ENCODE measurements at places on chromosomes 4 and X.

- no peak for DNase-seq
These were observed 14.4 kb downstream of the ABCG2 start for GRCh38 chr4:88144048-88144447.

- no peak for DNase-seq
These were observed 138.9 kb downstream of the PTTG2 start for GRCh38 chr4:38099020-38099600.

GRCh38 chr4:147599769-147600168, 17.4 kb upstream of the TMEM184C start:
- DNase-seq, result no peak

DNA sequence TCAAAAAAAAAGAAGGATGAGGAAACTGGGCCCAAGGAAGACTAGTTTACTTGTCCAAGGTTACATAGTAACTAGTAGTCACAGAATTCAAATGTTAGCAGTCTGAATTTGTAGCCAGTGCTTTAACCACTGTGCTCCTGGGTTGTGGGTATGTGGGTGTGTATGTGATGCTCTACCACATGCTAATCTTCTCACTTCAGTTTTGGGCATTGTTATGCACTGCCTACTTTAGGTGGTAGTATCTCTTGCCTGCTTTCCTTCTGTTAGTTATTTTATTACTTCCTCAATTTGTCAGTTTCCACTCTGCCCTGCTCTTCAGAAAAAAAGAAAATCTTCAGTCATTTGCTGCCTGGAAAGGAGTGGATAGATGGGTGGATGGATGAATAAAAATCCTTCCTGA, 219.2 kb downstream of the RPA4 start:
- DNase-seq, result no peak

- no peak for DNase-seq
These were observed 894.8 kb upstream of the EPHA5 start for GRCh38 chr4:66564901-66565651.

DNA sequence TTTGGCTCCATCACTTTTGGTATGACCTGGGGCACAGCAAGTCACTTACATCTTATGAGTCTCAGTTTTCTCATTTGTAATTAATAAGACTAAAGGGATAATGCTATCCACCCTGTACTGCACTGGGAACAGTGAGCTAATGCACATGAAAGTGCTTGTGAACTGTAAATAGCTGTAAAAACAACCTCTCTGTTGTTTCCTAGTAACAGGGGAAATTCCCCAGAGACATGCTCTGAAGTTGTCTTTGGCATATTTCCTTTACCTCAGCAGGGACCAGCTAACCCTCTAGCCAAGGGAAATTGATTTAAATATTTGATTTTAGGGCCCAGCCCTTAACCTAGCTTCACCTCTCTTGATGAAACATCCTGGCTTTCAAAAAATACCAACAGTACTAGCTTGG, 6.1 kb upstream of the CYSLTR1 start:
- DNase-seq, result no peak

Measured in activated CD4-positive, alpha-beta T cell treated with anti-CD3 and anti-CD28 coated beads for 4 hours (primary cell).